Urothelium cell line (cell line): ENCODE measurements at places on chromosomes 2 and 18.

- no peak for DNase-seq
Measured at GRCh38 chr2:193561054-193561453, 1366.3 kb upstream of the TMEFF2 start.

DNA sequence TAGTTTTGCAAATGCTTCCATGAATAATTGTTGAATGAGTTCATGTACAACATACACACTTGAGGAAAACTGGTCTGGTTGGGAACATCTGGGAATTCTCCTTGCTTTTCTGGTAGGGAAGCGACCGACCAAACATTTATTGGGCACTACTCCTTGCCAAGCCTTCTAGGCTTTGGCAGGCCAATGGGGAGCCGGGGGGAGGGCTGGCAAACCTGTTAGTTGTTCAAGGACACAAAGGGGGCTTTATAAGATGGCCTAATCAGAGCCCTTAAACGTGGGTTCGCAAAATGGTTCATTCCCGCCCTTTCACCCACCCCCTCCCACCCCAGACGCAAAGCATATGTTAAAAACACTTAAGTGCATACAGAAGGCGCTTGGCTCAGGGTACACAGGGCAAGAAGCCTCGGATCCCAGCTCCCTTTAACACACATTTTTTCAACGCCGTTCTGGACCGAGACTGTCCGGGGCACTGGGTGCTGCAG, 844 bp upstream of the VSNL1 start:
- no peak for DNase-seq

GRCh38 chr2:197759013-197759412, 26.1 kb downstream of the BOLL start:
- no peak for DNase-seq

DNA sequence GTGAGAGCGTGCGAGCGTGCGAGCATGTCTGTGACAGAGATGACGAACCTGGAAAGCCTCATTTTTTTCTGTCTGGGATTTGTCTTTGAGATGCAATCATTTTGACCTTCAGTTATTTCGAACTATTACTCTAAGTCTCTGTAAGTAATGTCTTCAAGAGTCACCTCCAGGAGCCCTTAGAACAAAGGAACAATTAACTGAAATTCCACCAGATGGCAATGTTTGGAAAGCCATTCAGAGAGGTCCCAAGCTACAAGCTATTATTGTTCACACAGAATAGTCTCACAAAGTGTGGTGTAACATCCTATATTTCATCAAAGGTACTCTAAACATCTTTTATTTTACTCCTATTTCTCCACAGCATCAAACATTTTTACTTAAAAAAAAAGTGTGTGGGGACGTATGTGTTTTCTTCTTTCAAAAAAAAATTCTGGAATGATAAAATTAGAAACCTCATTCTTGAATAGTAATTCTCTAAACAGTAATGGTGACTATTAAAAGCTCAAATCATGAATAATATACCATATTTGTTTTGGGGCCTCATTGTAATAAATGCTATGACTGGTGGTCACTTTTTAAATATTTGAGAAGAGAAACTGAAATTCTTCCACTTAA, 35.1 kb upstream of the MAPRE2 start:
- DNase-seq = peak; percentile 29

DNA sequence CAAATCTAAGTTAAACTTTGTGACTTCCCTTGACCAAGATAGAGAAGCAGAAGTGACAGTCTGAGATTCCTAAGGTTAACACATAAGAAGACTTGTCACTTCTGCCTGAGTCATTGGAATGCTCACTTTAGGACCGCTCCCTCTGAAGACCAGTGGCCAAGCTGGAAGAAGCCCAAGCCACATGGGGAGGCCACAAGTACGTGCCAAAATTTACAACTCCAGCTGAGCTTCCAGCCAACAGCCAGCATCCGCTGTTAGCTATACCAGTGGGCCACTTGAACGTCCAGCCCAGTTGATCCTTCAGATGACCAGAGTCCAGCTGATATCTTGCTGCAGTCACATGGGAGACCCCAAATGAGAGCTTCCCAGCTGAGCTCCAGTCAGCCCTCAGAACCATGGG, 18.1 kb upstream of the ANTXR1 start:
- peak; percentile 84 for DNase-seq

GRCh38 chr2:59168766-59169165, 927.6 kb upstream of the FANCL start:
- DNase-seq = no peak

DNA sequence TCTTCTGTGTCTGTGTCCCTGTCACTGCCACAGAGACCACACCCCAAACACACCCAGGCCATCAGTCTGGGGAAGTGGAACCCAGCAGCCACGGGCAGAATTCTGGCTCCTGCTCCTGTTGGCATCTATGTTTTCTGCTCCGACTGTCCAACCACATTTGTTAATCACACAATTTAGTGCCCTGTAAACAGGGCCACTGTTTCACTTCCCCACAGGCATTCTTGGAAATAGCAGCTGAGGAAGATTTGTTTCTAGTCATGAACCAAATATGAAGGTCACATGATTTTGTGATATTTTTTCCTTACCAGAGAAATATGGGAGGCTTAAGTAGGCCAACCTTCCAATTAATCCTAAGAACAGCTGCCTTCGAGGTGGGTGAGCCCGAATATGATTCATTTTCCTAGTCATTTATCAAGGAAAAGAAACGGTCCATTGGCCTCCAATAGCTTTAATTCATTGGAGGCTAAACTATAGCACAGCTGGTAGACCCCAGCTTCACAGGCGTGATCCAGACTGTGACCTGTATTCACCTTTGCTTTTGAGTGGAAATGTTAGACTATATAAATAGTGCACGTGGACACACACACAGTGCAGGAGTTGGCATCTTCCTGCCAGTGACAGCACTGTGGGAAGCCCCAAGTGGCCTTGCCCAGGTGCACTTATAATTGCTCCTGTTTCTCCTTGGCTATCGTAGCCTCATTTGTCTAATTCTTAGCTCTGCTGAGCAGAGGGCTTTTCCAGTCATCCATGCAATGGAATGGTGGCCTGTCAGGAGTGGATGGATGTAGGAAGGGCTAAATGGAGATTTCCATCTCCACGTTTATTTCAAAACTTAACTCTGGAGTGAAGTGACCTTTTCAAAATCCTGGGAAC, 267.9 kb downstream of the LPIN1 start:
- peak; percentile 26 for DNase-seq

GRCh38 chr2:222514901-222515300, 90.6 kb downstream of the SGPP2 start:
- DNase-seq = no peak

GRCh38 chr2:88656690-88657089, 29.4 kb upstream of the EIF2AK3 start:
- DNase-seq = no peak

GRCh38 chr2:223166983-223167650, 115.1 kb downstream of the KCNE4 start:
- DNase-seq = no peak

- no peak for DNase-seq
Measured at GRCh38 chr2:86414996-86415395, 26.2 kb upstream of the KDM3A start.

GRCh38 chr2:38602732-38603401, at the start of gene HNRNPLL:
Gene HNRNPLL (minus strand): TSS chr2:38602928. CDS start chr2:38602626, 302 bp downstream.
- peak; percentile 99 for DNase-seq

DNA sequence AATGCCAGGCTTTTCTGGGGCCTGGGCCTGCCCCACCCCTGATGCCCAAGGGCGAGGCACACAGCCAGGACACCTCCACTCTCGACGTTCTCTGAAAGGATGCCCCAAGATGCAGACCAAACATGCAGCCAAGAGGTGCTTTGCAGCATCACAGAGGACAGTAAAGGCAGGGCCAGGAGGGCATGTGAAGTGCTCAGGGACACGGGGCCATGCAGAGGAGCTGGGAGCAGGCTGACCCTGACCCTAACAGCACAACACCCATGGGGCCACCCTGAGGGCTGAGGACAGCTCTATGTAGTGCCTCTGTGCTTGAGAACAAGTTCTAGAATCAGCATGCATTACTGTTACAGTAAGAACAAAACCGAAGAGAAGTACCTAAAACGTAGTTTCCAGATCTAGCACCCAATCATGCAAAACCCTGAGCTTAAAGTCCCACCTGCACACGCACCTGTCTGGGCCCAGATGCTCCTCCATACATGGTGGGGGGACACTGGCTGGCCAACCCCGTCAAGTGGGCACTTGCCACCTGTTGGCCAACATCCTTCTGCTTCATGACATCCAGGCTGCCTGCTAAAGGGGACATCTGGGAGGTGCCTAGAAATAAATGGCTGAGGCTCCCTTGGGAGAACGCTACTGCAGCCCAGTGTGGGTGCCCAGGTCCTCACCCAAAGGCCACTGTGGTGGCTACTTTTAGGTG, 15.4 kb downstream of the HS6ST1 start:
- DNase-seq = no peak

GRCh38 chr2:26268213-26268612, 23.5 kb downstream of the HADHB start:
- DNase-seq = no peak

DNA sequence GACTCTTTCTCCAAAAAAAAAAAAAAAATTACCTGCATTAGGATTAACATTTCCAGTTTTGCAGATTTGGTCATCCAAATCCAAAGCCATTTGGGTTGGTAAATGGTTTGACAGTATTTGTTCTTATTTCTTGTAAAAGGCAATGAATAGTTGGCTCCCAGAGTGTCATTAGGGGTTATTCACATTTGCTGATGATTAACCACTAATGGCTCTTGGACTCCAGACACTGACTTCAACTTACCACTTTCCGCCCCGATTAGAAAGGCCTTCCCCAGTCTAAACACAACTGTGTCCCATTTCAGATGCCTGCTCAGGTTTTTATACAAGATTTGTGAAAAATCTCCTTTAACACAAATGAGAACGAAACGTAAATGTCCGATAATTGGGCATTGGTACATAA, 9.6 kb upstream of the TGIF1 start:
- DNase-seq = no peak

DNA sequence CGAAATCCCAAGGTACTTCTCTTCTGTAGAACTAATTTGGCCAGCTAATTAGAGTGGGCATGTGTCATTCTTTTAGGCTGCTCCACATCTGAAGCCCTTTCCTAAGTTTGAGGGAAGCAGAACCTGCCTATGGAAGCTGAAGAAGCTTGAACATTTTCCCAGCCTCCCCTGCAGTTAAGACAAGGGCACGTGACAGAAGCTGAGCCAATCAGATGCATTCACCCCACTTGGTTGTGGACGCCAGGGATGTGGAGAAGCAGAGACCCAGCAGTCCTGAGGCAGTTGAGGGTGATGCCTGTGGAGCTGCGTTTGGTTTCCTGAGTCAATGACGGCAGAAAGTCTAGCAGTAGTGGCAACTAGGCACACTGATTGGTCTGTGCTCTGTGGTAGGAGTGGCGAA, 26.1 kb upstream of the CERS6 start:
- no peak for DNase-seq

- DNase-seq = no peak
Measured at GRCh38 chr2:29042561-29043075, 31.7 kb downstream of the PCARE start.

DNA sequence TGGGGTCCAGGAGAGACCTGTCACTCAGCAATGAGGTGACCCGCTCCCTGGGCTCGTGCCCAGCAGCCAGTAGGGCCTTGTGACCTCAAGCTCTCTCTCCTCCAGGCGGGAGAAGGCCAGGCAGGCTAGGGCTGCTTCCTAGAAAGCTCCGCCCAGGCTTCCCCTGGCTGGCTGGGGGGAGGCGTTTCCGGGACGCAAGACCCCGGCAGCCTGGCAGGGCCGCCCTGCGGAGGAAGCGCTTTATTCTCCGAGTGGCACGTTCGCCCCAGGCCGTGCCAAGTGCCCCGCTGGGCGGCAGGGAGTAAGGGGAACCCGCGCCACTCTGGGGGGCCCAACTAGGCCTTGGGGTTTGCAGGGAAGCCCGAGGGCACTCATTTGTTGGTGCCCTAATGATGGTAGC, 21.2 kb upstream of the EPAS1 start:
- DNase-seq = no peak

DNA sequence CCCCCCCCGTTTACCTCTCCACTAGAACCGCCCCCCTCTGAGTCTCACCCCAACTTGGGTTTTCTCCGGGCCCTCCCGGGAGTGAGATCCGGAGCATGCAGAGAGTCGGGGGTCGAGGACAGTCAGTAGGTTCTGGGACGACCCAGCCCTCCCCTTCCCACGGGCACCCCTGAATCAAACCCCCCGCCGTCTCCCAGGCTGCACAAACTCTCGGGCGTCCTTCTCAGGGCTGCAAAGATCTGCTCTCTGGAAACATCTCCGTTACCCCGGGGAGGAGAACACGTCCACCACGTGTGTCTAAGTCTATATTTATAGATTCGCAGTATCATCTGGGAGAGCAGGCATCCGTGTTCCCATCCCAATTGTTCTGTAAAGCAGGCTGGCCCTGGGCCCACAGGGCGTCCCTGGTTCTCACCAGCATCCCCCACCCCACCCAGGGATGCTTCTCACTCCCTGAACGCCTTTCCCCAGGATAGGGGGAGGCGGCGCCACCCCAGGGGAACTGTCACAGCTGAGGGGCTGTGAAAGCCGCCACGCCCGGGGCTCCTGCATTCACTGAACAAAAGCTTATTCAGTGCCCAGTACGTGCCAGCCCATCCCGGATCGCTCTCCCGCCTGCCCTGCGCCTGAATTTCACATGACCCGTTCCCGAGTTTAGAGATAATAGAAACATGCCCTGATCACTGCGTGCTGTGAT, 765 bp upstream of the DIPK1C start:
- DNase-seq = no peak

- DNase-seq = no peak
Measured at GRCh38 chr2:12858786-12859185, 142.1 kb downstream of the TRIB2 start.

- DNase-seq = peak; percentile 57
Measured at GRCh38 chr2:48607307-48608014, 10.2 kb upstream of the GTF2A1L start.

DNA sequence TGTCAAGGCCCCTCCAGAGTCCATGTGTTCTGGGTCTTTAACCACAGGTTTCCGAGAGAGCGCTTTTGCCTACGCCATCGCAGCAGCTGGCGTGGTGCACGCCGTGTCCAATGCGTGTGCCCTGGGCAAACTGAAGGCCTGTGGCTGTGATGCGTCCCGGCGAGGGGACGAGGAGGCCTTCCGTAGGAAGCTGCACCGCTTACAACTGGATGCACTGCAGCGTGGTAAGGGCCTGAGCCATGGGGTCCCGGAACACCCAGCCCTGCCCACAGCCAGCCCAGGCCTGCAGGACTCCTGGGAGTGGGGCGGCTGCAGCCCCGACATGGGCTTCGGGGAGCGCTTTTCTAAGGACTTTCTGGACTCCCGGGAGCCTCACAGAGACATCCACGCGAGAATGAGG, 9.3 kb downstream of the WNT10A start:
- no peak for DNase-seq

- peak; percentile 4 for DNase-seq
Measured at GRCh38 chr2:211014376-211014775, 458.0 kb downstream of the CPS1 start.

DNA sequence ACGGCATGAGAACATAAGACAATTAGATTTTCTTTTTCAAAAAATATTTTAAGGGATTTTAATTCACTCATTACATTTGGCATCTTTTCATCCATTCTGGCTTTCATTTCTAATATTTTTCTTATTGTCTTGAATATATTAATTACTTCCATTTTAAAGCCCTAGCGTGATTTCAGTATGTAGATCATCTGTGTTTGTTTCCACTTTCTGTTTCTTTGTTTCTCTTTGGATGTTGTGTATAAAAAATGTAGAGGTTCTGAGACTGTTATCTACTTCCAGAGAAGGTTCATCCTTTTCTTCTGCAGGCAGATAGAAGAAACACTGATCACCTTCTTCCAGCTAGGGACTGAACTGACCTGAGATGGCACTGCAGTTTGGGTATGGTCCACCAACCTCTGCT, 664.4 kb upstream of the SLC39A10 start:
- no peak for DNase-seq
